ENCODE measurements at places on chromosomes 2 and 18. TPM values are rescaled to one million over a fixed set of nuclear protein-coding genes. Genes with fewer than 3 reads are reported as not detected.

The TSGA10 gene
- 3.4 TPM for total RNA-seq

The TRIM54 gene
- total RNA-seq: not detected

The UGT1A3 gene
- total RNA-seq: not detected

The TAF1B gene
- total RNA-seq: 18.2 TPM

The SLC9A4 gene
- total RNA-seq: under 0.01 TPM

The GPAT2 gene
- total RNA-seq: 2.3 TPM

The UPP2 gene
- total RNA-seq: not detected

The KLHL41 gene
- total RNA-seq: 0.85 TPM

The FBLN7 gene
- total RNA-seq: 0.57 TPM

The ZSWIM2 gene
- 0.09 TPM for total RNA-seq

The LBX2 gene
- 2.9 TPM for total RNA-seq
